Tibial nerve (tissue), 4 donors: ENCODE measurements at places on chromosomes 2 and 18.

DNA sequence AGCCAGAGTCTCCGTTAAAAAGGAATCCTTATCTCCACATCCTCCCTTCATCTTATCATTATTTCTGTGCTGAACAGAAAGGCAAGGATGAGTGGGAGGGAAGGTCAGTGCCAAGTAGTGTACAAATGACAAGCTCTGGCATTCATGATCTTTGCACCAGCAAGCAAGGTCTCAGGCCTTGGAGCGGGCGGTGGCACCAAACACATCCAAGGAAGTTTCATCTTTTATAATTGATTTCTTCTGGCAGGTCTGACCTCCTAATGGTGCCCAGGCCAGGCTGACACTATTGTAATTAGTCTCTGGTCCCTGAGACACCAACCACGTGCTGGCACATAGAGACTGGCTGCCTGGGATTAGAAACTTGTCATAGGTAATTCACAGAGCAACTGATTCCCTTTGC, 336.6 kb downstream of the EN1 start:
- no peak for DNase-seq

- no peak for DNase-seq
Observed at GRCh38 chr2:203681978-203682377, 24.5 kb upstream of the CD28 start.

GRCh38 chr2:49105506-49105905, 48.8 kb downstream of the FSHR start:
- DNase-seq, result no peak

DNA sequence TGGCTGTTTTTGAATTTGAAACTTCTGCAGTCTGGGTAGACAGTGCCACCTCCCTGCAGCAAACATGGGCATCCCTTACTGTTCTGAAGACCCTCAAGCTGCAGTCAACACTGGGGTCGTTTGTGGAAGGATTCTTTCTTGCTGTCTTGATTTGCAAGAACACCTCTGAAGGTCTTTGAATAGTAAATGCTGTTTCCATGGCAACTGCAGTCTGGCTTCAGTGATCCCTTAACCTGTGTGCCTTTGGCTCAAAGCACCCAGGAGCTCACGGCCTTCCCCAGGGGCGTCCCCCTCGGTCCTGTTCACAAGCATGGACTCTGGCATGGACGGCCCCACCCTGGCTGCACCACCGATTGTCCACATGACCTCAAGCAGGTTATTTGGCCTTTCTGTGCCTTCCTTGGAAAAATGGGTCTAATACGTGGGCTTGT, 38.3 kb downstream of the LRRFIP1 start:
- no peak for DNase-seq

GRCh38 chr18:80044072-80044471, 9.8 kb downstream of the RBFA start:
- no peak for DNase-seq

DNA sequence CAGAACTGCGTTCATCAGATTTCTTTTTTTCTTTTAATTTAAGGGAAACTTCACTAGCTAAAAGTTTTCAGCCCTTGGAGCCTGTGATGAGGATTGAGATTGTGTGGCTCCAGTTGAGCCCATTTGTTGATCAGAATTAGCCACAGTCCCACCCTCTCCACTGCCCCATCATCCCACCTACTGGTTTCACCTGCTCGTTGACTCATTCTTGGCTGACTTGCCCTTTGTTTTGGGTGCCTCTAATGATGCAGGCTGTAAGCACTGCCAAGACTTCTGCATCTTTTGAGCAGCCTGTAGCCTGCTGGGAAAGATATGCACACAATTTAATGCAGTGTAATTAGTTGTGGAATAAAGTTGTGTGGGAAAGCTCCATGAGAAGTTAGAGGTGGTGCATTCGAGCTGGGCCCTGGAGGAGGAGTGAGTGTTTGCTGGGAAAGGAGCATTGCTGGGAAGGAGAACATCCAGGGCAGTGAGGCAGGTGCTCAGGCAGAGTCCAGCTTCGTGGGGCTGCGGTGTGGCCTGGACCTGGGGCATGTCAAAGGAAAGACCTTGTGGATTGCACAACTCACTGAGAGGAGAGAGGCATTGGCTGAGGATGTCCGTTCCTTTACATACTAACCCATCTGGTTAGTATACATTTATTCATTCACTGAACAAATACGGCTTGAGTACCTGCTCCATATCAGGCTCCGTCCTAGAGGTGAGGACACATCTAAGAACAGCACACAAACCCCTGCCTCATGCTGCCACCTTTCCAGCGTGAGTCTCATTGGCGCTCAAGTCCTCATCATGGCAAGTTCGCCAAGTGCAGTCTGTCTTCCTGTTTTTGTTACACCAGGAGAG, 18.2 kb downstream of the ASPRV1 start:
- DNase-seq, result no peak

- DNase-seq, result no peak
Observed at GRCh38 chr18:56433919-56434318, 204.5 kb downstream of the TXNL1 start.
